ENCODE measurements at places on chromosomes 2 and 18. TPM values are rescaled to one million over a fixed set of nuclear protein-coding genes. Genes with fewer than 3 reads are reported as not detected.

Gene TET3
- total RNA-seq, result 8.3 TPM

Gene FSIP2
- not detected for total RNA-seq

Gene CDK15
- total RNA-seq, result not detected

Gene SCYGR5
- total RNA-seq, result not detected
